Placental epithelial cell (primary cell): ENCODE measurements at places on chromosomes 12 and 14. TPM values are rescaled to one million over a fixed set of nuclear protein-coding genes. Genes with fewer than 3 reads are reported as not detected.

BHLHE41 gene
- 0.22 and 1.2 TPM in 2 replicates for total RNA-seq

WNT1 gene
- 0.11 TPM in 1 of 2 replicates, not detected in the other for total RNA-seq

PELI2 gene
- total RNA-seq, result under 0.01 and 0.11 TPM in 2 replicates

LRP6 gene
- total RNA-seq, result 18.0 and 21.2 TPM in 2 replicates
